Stimulated activated CD4-positive, alpha-beta T cell treated with anti-CD3 and anti-CD28 coated beads, Interleukin-1b, Interleukin-23, amount 100 ng/mL, for 24 hours (primary cell): ENCODE measurements at places on chromosomes 5 and 9.

- DNase-seq: no peak
Observed at GRCh38 chr5:91123901-91124300, 259.2 kb downstream of the ARRDC3 start.

DNA sequence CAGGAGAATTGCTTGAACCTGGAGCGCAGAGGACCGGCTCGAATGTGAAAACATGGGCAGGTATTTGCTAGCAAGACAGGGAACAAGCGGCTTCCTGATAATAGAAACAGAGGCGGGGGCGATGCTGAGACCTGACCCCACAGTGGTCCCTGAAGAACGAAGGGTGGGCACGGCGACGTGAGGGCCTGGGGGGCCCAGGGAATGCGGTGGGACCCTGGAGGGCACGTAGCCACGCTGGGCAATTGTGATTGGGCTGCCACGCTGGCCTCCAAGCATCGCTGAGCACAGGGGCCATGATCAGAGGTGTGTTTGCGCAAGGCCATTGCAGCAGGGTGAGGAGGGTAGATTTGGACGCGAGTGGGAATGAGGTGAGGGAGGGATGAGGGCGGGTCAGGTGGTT is 30.7 kb downstream of the MED10 start:
- DNase-seq: no peak

DNA sequence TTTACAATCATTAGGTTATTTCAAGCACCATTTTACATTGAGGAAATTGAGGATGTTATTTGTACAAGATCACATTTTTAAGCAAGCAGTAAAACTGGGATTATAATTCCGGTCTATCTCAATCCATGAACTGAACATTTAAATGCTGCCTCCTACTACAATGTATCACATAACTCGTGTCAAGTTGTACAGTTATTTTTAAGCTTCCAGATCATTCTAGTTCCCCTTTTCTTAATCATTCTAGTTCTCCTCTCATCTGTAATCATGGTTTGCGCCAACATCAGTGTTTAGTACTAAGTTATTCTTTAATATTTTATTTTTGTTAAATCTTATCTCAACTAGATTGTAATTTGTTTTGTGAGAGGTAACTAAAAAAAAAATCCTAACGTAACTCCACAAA is 2.4 kb upstream of the UHRF2 start:
- no peak for DNase-seq

- DNase-seq: no peak
Observed at GRCh38 chr5:35336230-35336629, 105.9 kb upstream of the PRLR start.

GRCh38 chr9:23850690-23851629 is 24.9 kb upstream of the ELAVL2 start:
- DNase-seq: no peak

DNA sequence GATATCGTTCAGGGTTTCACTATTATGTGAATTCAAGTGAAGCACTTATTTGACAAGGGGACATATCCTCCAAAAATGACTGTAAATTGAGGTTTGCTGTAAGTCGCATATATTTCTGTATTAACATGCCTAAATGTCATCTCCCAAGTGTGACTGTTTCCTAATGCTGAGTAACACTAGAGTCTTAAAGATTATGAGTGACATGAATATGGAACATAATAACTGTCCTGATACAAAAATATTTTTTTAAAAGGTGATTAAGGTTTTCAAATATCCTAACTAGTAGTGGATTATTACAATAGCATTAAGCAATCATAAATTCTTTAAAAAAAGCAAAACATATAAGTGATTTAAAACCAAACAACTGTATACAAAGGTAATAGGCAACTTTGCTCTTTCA is 3.6 kb downstream of the NFIB start:
- DNase-seq: no peak

DNA sequence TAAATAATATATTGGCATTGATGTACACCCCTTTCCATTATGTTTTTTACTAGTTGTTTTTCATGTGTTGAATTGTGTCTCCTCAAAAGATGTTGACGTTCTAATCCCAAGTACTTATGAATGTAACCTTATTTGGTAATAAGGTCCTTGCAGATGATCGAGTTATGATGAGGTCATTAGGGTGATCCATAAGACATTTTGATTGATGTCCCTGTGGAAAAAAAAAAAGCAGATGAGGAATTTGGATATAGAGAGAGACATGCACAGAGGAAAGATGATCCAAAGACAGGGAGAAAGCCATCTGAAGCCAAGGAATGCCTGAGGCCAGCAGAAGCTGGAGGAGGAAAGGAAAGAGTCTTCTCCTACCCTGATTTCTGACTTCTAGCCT is 632.7 kb downstream of the TLR4 start:
- DNase-seq: no peak

DNA sequence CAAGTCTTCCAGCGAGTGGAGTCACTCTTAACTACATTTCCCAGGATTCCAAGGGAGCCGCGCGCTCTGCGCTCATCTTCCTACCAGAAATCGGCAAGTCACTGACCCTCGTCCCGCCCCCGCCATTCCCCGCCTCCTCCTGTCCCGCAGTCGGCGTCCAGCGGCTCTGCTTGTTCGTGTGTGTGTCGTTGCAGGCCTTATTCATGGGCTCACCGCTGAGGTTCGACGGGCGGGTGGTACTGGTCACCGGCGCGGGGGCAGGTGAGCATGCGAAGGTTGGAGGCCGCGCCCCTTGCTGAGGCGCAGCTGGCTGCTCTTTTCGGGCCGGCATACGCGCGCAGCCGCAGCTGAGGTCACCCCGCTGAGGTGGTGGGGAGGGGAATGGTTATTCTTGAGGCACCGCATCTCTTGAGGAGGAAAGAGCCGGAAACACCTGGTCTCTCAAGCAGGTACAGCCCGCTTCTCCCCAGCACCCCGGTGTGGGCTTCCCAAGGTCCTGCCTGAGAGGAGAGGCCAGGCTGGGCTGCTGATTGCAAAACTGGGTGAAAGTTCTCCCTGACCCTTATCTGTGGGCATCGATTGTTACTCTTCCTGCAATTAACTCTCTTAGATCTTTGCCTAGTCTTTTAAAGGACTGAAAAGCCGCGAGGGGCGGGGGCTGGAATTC is at the start of gene HSD17B4:
Gene HSD17B4 (plus strand): TSS at position 125 of the 667 bp plus-strand sequence. CDS start 79 bp downstream, at position 204.
- peak; percentile 70 for DNase-seq

DNA sequence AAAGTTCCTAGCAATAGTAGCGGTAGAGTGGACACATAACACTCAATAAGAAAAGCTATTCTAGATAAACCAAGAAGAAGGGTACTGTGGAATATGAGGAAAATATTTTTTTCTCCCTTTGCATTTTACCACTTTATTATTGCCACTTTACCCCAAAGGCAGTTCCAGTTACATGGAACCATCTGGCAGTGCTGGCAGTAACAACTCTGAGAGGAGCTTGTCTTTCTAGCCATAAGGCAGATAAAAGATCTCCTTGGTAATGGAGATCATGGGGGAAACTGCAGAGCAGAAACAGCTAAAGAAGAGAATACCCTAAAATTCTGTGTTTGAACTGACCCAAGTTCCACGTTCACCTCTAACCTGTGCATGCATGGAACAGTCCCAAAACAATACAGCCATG is 38.5 kb downstream of the UBTD2 start:
- DNase-seq: no peak

DNA sequence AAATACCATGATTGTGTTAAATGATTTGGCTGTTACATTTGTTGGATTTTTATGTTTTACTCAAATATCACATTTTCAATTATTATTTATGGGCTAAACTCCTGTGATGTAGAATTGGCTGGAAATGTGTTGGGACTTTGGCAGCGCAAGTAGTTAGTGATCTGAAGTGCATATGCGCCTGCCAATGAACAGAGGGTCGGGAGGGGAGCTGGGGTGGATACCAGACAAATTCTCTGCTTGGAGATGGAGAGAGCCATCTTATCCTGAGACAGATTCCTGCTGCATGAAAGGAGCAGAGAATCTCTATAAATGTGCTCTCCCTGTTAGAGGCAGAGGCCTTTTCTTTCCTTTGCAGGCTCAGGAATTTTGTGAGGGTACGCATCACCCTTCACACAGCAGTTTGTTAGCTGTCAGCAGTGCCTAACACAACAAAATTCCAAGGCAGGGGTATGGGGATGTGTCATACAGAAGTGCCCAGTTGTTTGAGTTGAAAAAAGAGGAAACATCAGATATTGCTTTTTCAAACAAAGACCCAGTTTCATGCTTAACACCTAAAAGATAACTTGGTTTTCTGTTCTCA is 489.1 kb downstream of the CSNK1G3 start:
- DNase-seq: no peak

- no peak for DNase-seq
Observed at GRCh38 chr9:135169709-135170226, 82.3 kb downstream of the OLFM1 start.

GRCh38 chr5:114361724-114362196 is at the start of gene KCNN2:
Gene KCNN2 (plus strand): TSS chr5:114362070. CDS start chr5:114362140, 70 bp downstream.
- DNase-seq: no peak
